AG09319 (cell line): ENCODE measurements at places on chromosomes 13 and 19.

DNA sequence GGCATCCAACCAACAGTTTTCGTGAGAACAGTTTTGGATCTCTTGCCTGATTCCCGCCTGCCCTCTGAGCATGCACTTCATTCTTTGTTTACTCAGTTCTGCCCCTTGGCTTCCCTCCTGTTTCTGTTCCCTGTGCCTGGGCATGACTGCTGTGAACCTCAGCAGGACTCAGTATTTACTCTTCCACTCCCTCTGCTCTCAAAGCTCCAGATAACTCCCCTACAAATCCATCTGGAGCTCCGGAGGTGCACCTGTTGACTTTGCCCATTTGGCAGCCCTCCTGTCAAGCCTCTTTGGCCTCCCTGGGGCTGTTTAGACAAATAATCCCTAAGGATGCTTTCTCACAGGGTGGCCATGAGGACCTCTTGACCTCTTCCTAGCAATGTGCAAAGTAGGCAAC lies 34.2 kb upstream of the ARGLU1 start:
- DNase-seq = no peak

DNA sequence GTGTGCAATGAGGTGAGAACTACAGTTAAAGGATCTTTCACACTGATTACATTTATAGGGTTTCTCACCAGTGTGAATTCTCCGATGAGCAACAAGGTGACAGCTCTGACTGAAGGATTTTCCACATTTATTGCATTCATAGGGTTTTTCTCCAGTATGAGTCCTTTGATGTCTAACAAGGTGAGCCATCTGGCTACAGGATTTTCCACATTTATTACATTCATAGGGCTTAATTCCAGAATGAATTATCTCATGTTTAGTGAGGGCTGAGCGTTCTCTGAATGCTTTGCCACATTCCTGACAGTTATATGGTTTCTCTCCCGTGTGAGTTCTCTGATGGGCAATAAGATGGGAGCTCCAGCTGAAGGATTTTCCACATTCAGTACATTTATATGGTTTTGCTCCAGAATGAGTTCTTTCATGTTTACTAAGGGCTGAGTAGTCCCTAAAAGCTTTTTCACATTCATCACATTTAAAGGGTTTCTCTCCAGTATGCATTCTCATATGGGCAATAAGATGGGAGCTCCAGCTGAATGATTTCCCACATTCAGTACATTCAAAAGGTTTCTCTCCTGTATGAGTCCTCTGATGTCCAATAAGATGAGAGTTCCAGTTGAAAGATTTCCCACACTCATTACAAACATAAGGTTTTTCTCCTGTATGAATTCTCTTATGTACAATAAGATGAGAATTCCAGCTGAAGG lies 4.4 kb upstream of the C19orf18 start:
- no peak for DNase-seq

- no peak for DNase-seq
These were observed 2.0 kb downstream of the COL5A3 start for GRCh38 chr19:10008184-10008765.

- DNase-seq = peak; percentile 40
These were observed 51.5 kb downstream of the INSR start for GRCh38 chr19:7242601-7243258.

GRCh38 chr13:113432506-113433270 lies 20.6 kb downstream of the ADPRHL1 start:
- no peak for DNase-seq

- no peak for DNase-seq
These were observed 19.5 kb downstream of the FAM124A start for GRCh38 chr13:51241720-51242119.

DNA sequence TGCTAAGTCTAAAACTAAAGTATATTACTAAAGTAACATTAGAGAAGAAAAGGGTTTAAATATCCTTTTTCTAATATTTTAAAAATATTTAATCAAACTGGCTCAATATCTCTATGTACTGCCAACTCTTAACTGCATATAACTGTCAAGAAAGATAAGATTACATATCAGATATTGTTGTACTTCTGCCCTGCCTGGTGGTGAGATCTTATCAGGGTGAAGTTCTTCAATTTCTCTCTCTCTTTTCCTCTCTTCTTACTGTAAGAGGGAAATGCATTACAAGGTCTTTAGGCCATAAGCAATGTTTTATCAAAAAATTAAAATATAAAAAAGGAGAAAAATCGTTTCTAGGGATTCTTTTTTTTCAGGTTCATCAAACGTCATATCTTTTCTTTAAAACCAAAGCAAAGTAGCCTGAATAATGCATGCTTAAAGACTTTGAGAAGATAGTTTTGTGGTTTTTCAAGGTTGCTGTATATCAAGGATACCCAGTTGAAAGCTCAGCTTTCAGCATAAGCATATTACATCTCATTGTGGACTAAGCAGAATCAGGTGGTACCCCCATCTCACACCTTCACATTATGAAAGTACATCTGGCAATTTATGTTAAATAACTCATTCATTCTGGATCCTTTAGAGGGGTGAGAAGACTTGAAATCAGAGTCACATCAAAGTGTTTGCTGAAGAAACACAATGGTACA lies 1625.7 kb upstream of the SLC10A2 start:
- DNase-seq = no peak

DNA sequence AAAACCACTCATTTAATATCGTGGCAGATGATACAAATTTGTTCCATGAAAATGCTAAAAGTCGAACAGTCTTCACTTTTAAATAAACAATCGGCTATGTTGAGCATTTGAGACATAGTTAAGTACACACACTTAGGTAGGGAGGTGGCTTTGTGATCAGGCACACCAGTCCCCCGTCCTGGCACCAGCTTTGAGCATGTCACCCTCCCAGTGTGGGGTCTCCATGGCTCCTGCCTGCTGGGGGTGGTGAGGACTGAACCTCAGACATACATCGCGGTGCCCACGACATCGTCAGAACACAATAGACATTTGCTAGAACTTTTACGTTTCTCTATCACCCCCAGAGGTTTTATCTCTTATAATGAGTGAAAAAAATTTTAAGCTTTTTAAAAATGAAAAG lies 62.0 kb downstream of the RFX2 start:
- no peak for DNase-seq
